ENCODE measurements at places on chromosomes 5 and 9.

GRCh38 chr5:77155179-77155785 lies 55.2 kb upstream of the PDE8B start:
- no peak for DNase-seq

DNA sequence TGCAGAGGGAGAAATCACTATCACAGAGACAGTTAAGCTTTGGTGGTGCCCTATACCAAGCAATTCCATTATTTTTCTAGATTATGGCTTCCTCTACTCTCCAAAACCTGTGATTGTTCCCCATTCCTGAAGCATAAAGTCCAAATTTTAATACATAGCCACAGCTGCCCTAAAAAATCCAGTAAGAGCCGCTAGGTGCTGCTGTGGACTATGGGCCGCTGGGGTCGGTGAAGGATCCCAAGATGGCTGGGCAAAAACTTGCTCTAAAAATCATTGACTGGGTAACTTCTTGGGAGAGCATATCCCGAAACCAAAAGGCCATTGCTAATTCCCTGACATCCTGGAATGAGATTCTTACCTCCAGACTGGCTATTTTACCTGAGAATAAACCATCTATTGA lies 245.3 kb downstream of the NFIB start:
- DNase-seq, result no peak

GRCh38 chr5:67306965-67307607 lies 110.5 kb upstream of the CD180 start:
- DNase-seq, result no peak

- DNase-seq, result no peak
Observed at GRCh38 chr5:8814105-8814504, 731.8 kb downstream of the SEMA5A start.

DNA sequence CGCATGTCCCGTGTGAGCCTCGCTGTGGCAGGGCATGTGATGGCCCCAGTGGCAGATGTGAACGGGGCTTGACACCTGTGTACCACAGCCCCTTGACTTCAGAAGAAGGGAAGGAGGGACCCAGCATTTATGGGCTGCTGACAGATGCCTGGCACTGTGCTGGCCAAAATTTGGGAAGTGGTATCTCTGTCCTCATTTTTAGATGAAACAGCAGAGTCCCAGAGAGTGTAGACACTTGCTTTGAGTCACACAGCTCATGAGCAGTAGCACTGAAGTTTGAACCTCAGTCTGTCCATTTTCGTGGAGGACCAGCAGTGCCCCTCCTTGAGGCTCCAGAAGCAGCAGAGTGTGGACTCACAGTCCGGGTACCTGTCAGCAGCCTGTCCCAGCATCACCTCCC lies 16.5 kb downstream of the NEK6 start:
- DNase-seq, result no peak

- DNase-seq, result no peak
Observed at GRCh38 chr5:39486361-39486760, 61.6 kb upstream of the DAB2 start.

DNA sequence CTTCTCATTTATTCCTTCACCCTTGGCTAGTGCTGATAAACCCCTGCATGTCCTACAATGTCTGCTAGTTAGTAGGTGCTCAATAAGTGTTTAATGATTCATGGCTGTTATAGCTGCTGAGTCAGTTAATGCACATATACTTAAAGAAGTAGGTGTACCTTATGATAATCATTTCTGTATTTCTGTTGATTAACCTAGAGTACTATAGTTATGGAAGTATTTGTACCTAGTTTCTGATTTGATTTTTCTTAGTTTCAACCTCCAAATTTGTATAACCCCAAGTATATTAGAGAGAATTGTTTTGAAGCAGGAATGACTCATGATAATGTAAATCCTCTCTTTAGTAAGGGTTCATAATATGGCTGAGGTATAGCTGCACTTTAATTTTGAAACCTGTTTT lies 8.9 kb downstream of the SMAD5 start:
- DNase-seq, result no peak

DNA sequence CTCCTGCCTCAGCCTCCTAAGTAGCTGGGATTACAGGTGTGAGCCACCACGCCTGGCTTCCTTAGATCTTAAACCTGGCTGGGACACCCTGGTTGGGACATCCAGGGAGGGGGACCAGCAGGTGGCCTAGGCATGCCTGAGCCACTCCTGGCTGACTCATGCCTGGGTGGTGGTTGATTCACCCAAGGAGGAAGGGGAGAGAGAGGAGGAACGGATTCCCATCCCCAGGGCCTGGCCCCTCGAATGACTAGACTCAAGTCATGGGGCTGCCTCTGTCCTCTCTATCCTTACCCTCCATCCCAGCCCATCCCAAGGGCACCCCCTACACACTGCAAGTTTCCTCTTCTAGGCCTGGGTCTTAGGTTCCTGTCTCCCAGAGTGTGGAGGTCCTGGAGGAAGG lies 12.7 kb downstream of the EEIG1 start:
- no peak for DNase-seq

DNA sequence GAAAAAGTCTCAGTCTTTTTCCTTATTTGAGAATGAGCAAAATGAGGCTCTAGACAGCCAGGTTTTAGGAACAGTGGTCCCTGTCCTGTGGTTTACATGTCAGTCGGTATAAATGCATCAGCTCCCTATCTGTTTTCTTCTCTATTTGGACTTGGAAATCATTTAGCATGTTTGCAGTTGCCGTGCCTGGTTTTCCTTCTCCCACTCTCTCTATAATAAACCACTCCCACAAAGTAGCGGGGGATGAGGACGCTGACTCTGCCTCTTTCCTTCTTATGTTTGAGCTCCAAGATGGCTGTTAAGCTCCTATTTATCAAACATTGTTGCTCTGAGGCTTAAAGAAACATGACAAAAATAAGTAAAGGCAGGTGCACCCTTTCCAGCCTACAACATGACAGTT lies 57.2 kb upstream of the CTSL start:
- DNase-seq, result no peak

GRCh38 chr9:130623466-130623865 lies 40.9 kb upstream of the PRDM12 start:
- DNase-seq, result no peak

- no peak for DNase-seq
Observed at GRCh38 chr5:143135832-143136551, 267.5 kb downstream of the NR3C1 start.

DNA sequence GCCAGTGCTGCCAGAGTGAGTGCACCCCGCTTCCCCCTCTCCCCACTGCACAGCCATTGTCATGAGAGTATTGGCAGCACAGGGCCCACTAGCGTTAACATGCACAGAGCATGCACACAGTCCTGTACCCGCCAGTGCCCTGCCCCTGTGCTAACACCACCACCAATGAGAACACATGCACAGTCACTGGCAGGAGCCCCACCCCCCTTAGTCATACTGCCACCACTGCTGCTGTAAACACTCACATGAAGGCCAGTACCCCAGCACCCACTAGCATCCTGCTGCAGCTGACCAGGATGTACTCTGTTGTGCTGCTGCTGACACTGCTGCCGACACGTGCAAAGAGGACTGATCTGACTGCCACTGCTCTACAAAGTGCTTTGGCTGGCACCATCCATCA lies 19.5 kb upstream of the RANBP6 start:
- no peak for DNase-seq

DNA sequence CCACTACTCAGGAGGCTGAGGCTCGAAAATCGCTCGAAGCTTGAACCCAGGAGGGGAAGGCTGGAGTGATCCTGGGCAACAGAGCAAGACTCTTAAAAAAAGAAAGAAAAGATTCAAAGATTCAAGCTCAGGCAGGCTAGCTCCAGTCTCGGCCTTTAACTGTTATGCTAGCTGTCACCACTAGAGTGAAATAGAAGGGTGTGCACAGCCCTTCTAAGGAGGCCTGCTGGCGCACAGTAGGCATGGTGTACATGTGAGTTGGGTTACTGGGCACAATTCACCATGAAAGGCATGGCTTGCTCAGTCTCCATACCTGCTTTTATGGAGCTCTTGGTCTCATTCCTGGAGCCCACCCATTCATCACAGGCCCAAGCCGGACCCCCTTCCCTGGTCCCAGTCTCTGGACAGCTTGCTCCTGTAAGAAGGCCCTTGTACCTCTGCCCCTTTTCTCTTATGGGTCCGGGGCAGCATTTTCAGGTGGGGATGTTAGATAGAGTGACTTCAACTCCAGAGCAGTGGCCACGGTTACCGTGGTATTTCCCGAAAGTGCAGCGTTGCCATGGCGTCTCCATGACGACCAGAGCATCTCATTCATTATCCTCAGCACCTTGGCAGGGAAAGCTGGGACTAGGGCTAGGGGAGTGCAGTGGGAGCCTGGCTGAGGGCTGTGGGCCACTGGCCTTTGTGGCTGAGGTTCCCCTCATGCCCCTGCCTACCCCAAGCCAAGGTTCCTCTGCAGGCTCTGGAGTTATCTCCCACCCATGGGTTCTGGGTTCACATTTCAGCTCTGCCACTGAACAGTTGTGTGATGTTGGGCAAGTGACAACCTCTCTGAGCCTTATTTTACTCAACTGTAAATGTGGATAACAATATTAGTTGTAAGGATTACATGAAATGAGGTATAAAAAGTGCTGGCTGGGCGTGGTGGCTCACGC lies 5.7 kb downstream of the NDST1 start:
- no peak for DNase-seq

DNA sequence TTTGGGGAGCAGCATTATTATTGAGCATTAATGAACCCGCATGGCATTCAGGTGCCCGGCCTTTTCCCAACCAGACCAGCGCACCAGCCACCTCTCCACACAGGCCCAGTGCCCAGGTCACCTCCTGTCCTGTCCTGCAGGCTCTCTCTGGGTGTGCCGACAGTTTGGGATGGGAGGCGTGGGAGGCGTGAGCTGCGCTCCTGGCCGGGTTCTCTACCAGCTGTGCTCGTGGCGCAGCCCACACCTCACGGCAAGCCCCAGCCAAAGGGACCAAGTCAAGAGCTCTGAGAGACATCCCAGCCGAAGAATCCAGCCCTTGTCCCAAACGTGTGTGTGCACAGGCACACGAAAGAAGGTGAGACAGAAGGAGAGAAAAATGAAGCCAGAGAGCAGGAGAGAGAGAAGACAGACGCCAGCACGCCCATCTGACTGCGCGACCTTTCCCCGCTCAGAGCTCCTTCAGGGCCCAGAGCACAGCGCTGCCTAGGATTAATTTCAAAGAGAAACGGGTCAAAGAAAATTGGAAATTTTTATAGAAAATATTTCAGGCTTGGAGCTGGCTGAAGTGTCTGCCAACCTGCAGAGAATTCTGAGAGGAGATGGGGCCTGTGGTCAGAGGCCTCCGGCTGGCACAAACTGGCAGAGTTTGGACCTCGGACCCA lies 81.7 kb downstream of the ADAMTS2 start:
- DNase-seq, result no peak

GRCh38 chr5:4855036-4855435 lies 285.1 kb upstream of the ADAMTS16 start:
- DNase-seq, result no peak

- no peak for DNase-seq
Observed at GRCh38 chr5:173873306-173873922, 14.7 kb upstream of the CPEB4 start.

DNA sequence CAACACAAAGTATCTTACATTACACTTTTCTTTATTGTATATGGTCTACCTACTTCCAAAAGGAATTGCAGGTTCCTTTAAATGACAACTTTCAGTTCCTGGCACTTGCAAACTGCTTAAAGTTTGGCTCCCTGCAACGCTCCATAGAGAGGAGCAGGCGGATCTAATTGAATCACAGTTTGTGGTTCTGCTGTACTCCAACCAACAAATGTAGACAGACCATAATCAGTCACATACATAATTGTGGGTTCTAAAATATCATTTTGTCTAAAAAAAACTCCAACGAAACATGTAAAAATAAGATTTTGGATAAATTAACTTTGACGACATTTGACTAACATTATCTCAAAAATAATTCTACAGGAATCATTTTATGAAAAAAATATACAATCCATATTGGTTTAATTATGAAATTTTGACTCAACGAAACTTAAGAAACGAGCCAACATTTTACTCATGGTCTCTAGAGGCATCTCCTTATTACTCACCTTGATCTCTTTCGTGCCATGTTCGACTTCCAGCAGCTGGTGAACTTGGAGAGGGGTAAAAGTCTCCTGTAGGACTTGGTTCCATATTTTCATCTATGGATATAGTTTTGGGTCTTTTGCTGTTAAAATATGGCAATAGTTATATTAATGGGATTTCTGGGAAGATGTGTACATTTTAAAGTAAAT lies 167.6 kb downstream of the NFIB start:
- no peak for DNase-seq

- DNase-seq, result no peak
Observed at GRCh38 chr9:76180541-76180940, 213.7 kb downstream of the RFK start.

DNA sequence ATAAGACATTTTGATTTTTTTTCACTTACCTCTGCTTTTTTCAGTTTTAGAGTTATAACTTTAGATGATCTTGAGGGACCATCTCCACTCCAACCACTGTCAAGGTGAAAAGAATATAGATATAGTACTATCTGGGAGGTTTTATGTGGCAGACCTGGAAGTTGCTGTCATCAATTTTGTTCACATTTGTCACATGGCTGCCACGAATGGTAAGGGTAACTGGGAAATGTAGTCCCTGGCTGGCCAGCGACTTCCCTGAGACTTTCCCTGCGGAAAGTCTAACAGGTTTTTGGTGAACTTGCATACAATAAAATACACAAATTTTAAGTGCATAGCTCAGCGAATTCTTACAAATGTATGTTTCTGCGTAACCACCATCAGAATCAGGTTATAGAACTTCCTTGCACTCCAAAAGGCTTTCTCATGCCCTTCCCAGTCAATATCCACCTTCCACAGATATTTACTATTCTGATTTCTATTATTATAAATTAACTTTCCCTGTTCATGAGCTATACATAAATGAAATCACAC lies 121.5 kb downstream of the MAT2B start:
- DNase-seq, result no peak

GRCh38 chr9:94668418-94668927 lies 29.2 kb upstream of the FBP1 start:
- DNase-seq, result no peak

- DNase-seq, result no peak
Observed at GRCh38 chr9:133797406-133798105, 59.4 kb upstream of the SARDH start.

GRCh38 chr9:127154003-127154389 lies 31.6 kb upstream of the ANGPTL2 start:
- no peak for DNase-seq

- DNase-seq, result no peak
Observed at GRCh38 chr9:106653213-106653612, 209.8 kb upstream of the ZNF462 start.

DNA sequence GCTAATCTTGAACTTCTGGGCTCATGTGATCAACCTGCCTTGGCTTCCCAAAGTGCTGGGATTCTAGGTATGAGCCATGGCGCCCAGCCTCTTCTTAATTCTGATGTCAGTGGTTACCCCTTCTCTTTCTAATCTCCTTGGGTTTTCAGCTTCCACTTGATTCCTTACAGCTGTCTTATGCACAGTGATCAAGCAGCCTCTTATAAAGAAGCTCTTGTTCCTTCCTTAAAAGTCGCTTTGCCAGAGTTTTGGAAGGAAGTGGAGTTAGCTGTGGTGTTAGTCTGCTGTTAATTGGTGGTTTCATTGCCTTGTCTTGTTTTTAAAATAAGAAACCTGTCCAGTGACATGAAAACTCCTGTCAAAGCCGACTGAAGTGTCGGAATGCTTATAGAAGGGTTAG lies 128.1 kb upstream of the CACNA1B start:
- no peak for DNase-seq

GRCh38 chr9:117247266-117247665 lies 167.6 kb downstream of the ASTN2 start:
- no peak for DNase-seq

- no peak for DNase-seq
Observed at GRCh38 chr5:14222206-14222605, 79.1 kb downstream of the TRIO start.

- no peak for DNase-seq
Observed at GRCh38 chr5:163473635-163474243, 13.3 kb downstream of the HMMR start.

GRCh38 chr5:111252799-111253545 lies 28.8 kb downstream of the CAMK4 start:
- DNase-seq, result no peak

Data from T1000 (cell line).